HS-5 (cell line): ENCODE measurements at places on chromosomes 11 and 22.

- DNase-seq, result no peak
Measured at GRCh38 chr22:31062566-31063230, 18.4 kb upstream of the SMTN start.

GRCh38 chr11:1975185-1975584 is 22.5 kb downstream of the H19 start:
- no peak for DNase-seq

GRCh38 chr11:120236169-120237107 is 3.5 kb upstream of the POU2F3 start:
- no peak for DNase-seq

- no peak for DNase-seq
Measured at GRCh38 chr22:45583504-45583903, 80.8 kb downstream of the FBLN1 start.
